Mesothelial cell of epicardium (in vitro differentiated cells): ENCODE measurements at places on chromosomes 1 and 21.
A peak's percentile ranks its signal among the peaks of the same experiment; 100 is the strongest.

DNA sequence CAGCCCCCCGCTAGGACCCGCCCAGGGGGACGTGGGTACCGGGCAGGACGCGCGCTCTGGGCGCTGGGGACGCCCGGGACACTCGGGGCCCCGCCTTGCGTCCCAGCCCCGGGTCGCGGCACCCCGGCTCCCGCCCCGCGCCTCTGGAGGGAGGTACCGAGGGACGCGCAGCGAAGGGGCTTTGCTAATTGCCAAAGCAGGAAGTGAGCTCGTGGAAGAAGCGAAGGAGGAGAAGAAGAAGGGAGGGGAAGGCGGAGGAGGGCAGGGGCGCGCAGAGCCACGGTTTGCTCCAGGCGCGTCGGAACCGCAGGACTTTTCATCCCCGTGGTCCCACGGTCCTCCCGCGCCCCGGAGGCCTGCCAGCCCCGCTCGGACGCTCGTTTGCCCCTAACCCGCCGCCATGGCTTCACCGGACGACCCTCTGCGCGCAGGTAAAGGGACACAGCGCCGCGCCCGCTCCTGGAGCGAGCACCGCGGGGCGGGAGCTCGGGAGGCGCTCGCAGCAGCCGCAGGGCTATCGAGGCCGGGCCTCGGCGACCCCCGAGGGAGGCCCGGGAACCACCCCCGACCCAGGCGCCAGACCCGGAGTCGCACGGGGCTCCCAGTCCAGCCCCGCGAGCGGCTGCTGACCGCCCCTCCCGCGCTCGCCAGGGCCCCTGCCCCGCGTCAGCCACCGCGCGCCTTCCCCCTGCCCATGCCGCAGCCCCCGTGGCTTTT, 1.3 kb downstream of the EDARADD start:
- peak overlapping the region; percentile 97 for H3K4me3 ChIP-seq
- H3K36me3 ChIP-seq: peaks cover 4% of the 10 kb centered on the region
- H3K4me1 ChIP-seq: peaks cover 35% of the 10 kb centered on the region
- peak overlapping the region; percentile 86 for H3K27ac ChIP-seq
- peak; percentile 62 for DNase-seq

DNA sequence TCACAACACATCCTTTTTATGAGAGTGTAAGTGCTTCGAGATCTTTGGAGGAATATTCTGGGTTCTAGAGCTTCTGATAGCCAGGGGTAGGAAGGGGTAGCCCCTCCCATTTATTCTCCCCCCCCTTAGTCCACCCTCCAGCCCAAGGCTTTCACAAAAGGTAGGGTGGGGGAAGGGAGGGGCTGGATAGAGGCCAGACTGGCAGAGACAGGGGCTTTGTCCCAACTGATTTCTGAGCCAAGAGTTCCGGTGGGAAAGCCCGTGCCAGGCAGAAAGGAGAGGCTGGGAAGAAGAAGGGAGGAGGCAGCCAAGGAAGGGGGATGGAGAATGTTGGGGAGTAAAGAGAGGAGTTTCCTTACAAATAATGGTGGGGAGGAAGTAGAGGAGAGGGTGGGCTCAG, 3.1 kb downstream of the BCAN start:
- no peak overlapping the region for H3K27ac ChIP-seq
- H3K4me3 ChIP-seq: no peak overlapping the region
- no peaks in the 10 kb centered on the region for H3K36me3 ChIP-seq
- peaks cover 7% of the 10 kb centered on the region for H3K4me1 ChIP-seq
- H3K27me3 ChIP-seq: peaks cover 91% of the 10 kb centered on the region

GRCh38 chr21:36981049-36981391, 14.6 kb upstream of the HLCS start:
- H3K4me1 ChIP-seq: peaks cover 12% of the 10 kb centered on the region
- H3K27me3 ChIP-seq: peaks cover 14% of the 10 kb centered on the region
- H3K27ac ChIP-seq: no peak overlapping the region
- no peak for DNase-seq
- H3K4me3 ChIP-seq: peak overlapping the region; percentile 67
- peaks cover 4% of the 10 kb centered on the region for H3K36me3 ChIP-seq

- H3K4me3 ChIP-seq: no peak overlapping the region
- H3K36me3 ChIP-seq: no peaks in the 10 kb centered on the region
- no peak for DNase-seq
These were observed 5.1 kb downstream of the PRXL2B start for GRCh38 chr1:2591581-2592261.
